ENCODE measurements at places on chromosomes 5 and 9. TPM values are rescaled to one million over a fixed set of nuclear protein-coding genes. Genes with fewer than 3 reads are reported as not detected.

The SOHLH1 gene
- total RNA-seq, result not detected

The ZDHHC12 gene
- 57.6 TPM for total RNA-seq

The GBGT1 gene
- total RNA-seq, result 0.34 TPM

The LHX3 gene
- not detected for total RNA-seq

The PCSK1 gene
- not detected for total RNA-seq

DNA sequence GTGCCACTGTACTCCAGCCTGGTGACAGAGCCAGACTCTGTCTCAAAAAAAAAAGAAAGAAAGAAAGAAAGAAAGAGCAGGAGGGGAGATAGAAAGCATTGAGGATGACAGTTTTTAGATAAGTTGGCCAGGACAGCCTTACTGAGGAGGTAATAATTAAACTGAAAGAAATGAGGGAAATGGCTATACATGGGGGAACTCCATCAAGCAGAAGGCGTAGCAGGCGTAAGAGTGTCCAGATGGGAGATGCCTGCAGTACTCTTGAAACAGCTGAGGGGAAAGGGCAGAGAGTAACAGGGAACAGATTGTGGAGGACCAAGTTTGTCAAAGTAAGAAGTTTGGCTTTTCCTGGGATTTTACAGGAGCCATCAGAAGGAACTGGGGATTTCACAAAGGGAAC is 57.5 kb downstream of the HMGCS1 start:
- H3K4me3 ChIP-seq, result no peak overlapping the region
- no peaks in the 10 kb centered on the region for H3K36me3 ChIP-seq
- H3K4me1 ChIP-seq, result no peaks in the 10 kb centered on the region
- no peak for DNase-seq

- no peaks in the 10 kb centered on the region for H3K4me1 ChIP-seq
- H3K4me3 ChIP-seq, result no peak overlapping the region
- no peaks in the 10 kb centered on the region for H3K27me3 ChIP-seq
Measured at GRCh38 chr9:805151-805550, 36.3 kb upstream of the DMRT1 start.

DNA sequence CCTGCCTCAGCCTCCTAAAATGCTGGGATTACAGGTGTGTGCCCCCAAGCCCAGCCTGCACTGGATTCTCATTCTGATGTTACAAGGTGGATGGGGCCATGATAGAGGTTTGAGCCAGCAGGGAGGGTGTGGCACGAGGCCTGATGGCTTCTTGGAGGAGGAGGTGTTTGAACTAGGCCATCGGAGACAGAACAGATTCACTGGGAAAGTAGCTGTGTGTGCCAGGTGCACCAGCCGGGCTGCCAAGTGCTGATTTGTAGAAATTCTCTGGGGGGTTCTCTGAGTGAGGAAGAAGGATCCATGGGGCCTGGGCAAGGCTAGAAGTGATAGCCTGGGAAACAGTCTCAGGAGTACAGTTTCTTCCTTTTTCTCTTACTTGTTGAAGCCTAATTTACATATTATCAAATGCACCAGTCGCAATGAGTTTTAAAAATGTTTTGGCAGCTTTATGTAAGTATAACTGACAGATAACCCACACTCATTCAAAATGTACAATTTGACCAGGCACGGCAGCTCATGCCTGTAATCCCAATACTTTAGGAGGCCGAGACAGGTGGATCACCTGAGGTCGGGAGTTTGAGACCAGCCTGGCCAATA is 31.1 kb upstream of the STXBP1 start:
- H3K27ac ChIP-seq, result no peak overlapping the region
- H3K36me3 ChIP-seq, result no peaks in the 10 kb centered on the region
- DNase-seq, result no peak
- H3K4me1 ChIP-seq, result peaks cover 27% of the 10 kb centered on the region
- H3K4me3 ChIP-seq, result no peak overlapping the region

DNA sequence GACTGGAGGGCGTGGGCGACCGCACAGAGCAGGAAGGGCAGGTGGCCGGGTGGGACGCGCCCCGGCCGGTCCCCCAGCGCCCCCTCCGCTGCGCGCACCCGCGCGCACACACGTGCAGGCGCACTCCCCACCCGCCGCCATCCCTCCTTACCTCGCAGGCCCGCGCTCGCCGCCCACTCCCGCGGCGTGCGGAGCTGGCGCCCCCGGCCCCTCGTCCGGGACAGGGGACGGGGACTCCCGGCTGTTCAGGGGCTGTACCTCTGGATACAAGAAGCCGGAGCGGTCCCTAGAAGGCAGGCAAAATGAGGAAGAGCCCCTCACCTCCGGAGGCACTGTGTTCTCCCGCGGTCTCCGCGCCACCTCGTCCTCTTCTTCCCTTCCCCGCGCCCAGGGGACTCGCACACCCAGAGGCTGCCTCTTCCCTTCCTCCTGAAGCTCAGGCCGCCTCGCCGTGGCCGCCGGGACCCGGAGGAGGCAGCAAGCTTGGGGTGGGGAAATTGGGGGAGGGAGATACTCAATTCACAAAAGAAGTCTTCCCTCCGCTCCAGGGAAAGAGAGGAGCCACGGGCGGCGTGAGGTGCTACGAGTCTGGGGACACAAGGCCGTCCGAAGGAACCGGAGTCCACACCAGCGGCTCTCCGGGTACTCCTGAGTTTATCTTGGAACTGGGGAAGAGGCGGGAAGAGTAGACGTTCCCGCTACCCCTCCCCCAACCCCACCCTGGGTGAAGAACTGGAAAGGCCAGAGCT is 1.4 kb upstream of the GABRB2 start:
- DNase-seq, result no peak
- H3K27me3 ChIP-seq, result no peaks in the 10 kb centered on the region
- no peak overlapping the region for H3K4me3 ChIP-seq

GRCh38 chr5:124986667-124987066 is 240.2 kb upstream of the ZNF608 start:
- H3K27ac ChIP-seq, result no peak overlapping the region
- H3K4me1 ChIP-seq, result peaks cover 3% of the 10 kb centered on the region
- no peaks in the 10 kb centered on the region for H3K27me3 ChIP-seq
- no peak for DNase-seq
- no peak overlapping the region for H3K4me3 ChIP-seq

- H3K27ac ChIP-seq, result no peak overlapping the region
- no peak overlapping the region for H3K4me3 ChIP-seq
- no peak for DNase-seq
- no peaks in the 10 kb centered on the region for H3K36me3 ChIP-seq
Measured at GRCh38 chr5:89842531-89842930, 567.0 kb downstream of the CETN3 start.

DNA sequence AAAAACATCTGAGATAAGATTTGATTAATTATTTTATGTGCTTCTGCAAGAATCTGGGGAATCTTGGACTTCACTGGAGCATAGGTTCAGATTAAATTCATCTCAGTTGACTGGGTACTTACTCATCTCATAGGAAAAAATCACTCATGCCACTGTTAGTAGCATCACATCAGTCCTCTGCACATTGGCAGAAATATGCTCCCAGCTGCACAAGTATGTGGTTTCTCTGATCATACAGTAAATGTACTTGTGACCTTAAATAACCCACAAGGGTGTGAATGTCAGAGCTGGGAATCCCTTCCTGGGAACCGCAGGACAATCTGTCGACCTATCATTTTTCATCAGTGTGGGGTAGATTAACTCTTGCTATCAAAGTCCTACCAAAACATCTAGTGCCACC is 203.7 kb upstream of the SLC24A2 start:
- H3K36me3 ChIP-seq, result no peaks in the 10 kb centered on the region
- DNase-seq, result no peak
- H3K27me3 ChIP-seq, result peaks cover 13% of the 10 kb centered on the region
- H3K27ac ChIP-seq, result no peak overlapping the region
- H3K4me1 ChIP-seq, result no peaks in the 10 kb centered on the region
- H3K4me3 ChIP-seq, result no peak overlapping the region

- no peaks in the 10 kb centered on the region for H3K27me3 ChIP-seq
- no peaks in the 10 kb centered on the region for H3K36me3 ChIP-seq
- peaks cover 3% of the 10 kb centered on the region for H3K4me1 ChIP-seq
- no peak overlapping the region for H3K4me3 ChIP-seq
- no peak for DNase-seq
Measured at GRCh38 chr9:92119586-92119985, 4.4 kb upstream of the SPTLC1 start.
